Naive thymus-derived CD8-positive, alpha-beta T cell (primary cell): ENCODE measurements at places on chromosomes 4 and X.

DNA sequence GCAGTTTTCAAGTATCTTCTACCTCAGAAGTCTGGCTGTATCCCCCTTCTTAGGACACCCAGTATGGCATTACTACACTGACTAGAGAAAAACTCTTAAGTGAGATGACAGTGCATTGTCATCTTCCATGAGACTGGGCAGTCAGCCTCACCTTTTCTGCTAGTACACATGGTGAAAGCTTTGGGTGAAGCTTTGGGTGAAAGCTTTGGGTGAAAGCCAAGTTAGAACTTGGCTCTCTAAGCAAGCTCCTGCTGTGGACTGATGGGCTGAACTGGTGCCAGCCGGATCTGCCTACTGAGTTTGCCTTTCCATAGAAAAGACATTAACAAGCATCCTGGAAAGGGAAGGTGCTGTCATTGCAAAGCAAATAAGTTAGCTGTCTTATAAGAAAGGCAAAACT, 8.8 kb downstream of the EPHA5 start:
- DNase-seq, result no peak

DNA sequence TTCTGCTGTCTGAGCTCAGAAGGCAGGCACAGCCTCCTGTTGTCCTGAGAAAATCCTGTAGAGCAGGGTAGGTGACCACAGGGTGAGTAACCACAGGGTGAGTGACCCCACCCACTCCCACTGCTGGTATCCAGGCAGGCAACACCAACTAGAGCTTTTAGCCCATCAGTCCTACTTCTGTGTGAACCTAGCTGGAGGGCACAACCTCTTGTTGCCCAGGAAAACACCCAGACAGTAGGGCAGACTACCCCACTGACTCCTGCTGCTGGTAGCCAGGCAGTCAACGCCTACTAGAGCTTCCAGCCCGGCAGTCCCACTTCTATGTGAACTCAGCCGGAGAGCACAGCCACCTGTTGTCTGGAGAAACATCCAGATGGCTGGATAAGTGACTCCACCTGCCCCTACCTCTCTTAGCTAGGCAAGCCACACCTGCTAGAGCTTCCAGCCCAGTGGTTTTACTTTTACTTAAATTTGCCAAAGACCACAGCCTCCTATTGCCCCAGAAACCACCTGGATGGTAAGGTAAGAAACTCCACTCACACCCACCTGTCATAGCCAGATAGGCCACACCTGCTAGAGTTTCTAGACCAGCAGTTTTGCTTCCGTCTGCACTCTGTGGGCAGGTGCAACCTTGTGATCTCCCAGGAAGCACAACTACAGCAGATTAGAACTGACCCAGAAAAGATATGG, 371.6 kb downstream of the INPP4B start:
- no peak for DNase-seq

DNA sequence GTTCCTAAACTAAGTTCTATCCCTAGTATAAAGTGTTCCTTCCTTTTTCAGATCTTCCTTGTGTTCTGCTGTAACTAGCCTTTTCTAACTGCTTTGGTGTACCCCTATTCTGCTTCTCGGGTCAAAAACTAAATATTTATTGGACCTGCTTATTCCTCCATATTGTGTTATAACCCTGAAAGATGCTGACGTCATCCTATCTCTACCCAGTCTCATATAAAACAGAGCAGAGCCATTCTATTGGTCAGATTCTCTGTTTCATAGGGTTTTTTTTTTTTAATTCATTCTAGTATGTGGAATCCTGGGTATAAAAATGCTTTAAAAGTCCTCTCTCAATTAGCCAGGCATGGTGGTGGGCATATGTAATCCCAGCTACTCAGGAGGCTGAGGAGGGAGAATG, 349.7 kb downstream of the ACTRT1 start:
- DNase-seq, result no peak

DNA sequence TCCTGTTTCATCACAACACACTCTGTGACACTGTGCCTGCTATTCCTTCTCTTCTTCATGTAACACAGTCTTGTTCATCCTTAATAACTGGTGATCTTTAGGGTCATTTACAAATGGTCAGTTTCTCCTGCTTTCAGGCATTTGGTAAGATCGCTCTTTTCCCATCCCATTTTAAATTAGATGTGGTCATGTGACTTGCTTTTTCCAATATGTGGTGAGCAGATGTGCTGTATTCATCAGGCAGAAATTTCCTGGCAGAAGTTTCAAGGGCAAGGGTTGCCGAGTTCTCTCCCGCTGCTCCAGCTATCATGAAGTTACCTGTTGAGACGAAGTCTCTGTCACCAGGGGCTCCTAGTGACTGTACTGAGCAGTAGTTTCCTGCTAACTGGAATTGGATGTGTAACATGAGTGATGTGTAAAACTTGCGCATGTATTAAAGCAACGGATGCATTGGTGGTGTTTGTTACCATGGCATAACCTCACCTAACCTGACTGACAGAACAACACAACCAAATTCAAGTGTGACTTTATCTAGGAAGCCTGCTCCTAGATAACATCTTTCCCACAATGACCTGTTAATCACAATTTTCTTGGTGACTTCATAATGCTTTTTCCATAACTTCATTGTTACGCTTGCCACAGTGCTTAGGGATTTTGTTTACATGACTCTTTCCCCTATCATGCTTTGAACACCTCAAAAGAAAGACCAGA, 29.5 kb upstream of the BMPR1B start:
- DNase-seq, result no peak

GRCh38 chr4:106454581-106454980, 86.0 kb upstream of the GIMD1 start:
- DNase-seq, result no peak

- no peak for DNase-seq
These were observed 104.7 kb downstream of the PRRG1 start for GRCh38 chrX:37453821-37454220.

- DNase-seq, result no peak
These were observed 85.6 kb downstream of the SHROOM2 start for GRCh38 chrX:9871701-9872268.

DNA sequence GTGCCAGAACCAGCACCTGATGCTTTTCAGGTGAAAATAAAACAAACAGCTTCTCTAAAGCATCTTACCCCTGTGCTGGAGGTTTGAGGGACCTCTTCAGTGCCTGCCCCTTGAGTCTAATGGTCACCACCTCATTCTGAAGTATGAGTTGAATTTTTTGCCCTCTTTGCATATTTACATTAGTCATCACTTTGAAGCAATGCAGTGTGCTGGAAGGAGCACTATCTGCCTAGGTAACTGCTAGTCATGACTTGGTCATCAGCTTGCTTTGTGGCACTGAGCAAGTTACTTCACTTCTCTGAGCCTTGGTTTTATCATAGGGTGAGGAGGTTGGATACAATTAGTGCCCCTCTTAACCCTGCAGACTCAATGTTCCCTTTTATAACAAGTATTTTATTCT, 44.9 kb downstream of the SPATA18 start:
- DNase-seq, result no peak

- DNase-seq, result no peak
These were observed 74.4 kb downstream of the PDLIM5 start for GRCh38 chr4:94525993-94526728.

DNA sequence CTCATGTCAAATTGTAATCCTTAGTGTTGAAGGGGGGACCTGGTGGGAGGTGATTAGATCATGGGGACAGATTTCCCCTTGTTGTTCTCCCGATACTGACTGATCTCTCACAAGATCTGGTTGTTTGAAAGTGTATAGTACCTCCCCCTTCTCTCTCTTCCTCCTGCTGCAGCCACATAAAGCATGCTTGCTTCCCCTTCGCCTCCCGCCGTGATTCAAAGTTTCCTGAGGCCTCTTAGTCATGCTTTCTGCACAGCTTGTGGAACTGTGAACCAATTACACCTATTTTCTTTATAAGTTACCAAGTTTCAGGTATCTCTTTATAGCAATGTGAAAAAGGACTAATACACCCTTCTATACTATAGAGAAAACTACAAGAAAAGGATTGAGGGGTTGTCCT, 1170.5 kb upstream of the AGA start:
- DNase-seq, result no peak

- no peak for DNase-seq
These were observed 201.1 kb downstream of the ARHGAP24 start for GRCh38 chr4:85676050-85676425.

DNA sequence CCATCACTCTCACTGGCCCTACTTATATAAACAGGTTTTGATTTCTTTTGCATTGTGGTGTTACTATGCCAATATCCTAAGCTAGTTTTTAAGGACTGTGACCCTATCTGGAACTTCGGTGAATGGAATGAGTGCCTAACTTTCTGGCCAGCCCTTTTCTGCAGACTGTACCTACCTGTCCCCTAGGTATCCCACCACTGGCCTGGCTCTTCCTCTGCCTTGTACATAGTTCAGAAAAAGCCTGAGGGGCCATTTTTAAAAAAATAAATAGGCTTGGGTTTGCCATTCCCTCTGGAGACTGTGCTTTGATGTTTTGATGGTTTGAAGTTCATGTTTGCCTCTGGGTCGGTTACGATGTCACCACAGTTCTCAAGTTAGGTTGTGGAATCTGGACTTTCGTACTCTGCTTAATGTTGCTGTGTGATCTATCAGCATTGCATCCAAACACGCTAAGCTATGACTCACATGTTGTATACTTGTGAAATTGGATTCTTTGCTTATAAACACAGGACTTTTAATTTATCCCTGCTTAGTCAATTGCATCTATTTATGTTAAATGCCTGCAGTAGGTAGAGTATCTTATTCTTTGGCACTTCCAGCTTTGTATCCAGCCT, 182.0 kb downstream of the ANKRD50 start:
- no peak for DNase-seq

DNA sequence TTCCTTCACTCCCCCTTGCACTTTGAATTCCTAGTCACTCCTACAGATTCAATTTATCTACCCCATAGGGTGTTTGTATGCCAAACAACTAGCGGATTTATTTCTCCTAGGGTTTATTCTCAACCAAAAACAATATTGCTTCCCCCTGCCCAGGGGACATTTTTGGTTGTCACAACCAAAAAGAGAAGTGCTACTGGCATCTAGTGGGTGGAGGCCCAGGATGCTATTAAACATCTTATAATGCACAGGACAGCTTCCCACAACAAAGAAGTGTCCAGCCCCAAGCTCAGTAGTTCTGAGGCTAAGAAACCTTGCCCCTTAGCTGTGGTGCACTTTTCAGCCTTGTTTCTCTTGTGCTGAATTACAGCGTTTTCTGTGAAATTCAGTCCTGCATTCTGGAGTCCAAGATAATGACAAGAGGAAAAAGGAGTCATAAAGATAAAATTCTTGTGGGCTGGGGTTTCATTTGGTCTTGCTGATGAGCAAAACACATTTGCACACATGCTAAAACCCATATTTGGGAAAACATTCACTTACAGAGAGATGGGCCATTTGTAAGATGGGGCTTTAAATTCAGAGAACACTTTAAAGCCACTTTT, 11.2 kb upstream of the SYTL4 start:
- DNase-seq, result no peak

GRCh38 chrX:14616301-14616700, 87.0 kb downstream of the GLRA2 start:
- DNase-seq, result no peak
